ENCODE measurements at places on chromosomes 5 and 9.

GRCh38 chr9:5563886-5564285 is 53.6 kb downstream of the PDCD1LG2 start:
- no peak for DNase-seq

GRCh38 chr5:85709728-85710127 is 908.0 kb upstream of the COX7C start:
- no peak for DNase-seq

GRCh38 chr9:103816146-103816545 is 278.0 kb upstream of the SMC2 start:
- DNase-seq = no peak

- DNase-seq = no peak
Measured at GRCh38 chr5:36273809-36274526, 27.7 kb downstream of the RANBP3L start.

DNA sequence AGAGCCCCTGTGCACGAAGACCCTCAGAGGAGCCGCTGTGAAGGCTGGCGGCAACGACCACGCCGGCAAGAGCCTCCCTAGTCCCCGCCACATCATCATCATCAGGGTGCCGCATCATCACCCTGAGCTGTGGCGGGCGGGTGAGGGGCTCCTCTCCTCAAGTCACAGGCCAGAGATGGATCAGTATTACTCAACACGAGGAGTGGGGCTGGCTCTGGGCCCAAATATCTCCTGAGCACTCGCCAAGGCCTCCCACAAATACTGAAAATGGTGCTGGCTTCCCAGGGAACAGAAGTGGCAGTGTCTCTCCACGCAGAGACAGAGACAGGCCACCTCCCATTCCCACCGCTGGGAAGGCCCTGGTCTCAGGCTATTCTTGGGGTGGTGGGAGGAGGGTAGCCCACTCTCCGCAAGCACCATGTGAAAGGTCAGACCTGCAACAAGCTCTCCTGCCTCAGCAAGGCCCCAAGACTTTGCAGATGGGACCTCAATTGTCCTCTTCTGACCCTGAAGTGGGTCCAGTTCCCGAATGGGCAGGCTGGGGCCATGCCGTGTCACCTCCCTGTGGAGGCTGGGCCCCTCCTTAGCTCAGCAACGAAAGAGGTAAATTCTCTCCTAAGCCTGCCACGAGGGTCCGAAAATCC is 39.3 kb upstream of the ZNF354A start:
- DNase-seq = no peak

GRCh38 chr5:58381566-58381965 is 78.3 kb downstream of the PLK2 start:
- DNase-seq = no peak

DNA sequence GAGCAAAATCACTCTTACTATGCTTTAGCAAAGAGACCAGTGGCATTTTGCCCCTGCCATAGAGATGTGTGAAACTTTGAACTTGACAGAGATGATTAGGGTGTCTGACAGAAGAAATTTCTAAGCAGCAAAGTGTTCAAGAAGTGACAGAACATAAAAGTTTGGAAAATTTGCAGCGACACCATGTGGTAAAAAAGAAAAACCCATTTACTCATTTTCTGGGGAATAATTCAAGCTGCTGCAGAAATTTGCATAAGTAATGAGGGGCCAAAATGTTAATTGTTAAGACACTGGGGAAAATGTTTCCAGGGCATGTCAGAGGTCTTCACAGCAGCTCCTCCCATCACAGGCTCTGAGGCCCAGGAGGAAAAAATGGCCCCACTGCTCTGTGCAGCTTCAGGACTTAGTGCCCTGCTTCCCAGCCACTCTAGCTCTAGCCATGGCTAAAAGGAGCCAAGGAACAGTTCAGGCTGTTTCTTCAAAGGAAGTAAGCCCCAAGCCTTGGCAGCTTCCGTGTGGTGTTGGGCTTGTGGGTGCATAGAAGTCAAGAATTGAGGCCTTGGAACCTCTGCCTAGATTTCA is 6.1 kb upstream of the AP3B1 start:
- no peak for DNase-seq

DNA sequence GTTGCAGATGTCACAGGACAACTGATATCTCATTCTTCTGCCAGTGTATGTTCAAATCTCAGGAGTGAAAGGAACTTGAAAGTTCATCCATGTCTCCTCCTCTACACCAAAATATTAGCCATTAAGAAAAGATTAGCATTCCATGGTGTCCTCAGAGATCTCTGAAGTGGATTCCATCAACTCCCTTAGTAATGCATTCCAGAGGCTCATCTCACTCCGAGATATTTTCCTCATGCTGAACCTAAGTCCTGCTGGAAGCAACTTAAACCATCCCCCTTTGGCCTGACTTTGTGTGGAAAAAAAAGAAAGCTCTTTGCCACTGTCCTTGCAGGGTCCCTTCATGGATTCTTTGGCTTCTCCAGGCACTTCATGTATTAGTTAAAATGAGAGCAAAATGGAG is 155.7 kb upstream of the ZNF462 start:
- DNase-seq = no peak
